Esophagus squamous epithelium (tissue), 5 donors: ENCODE measurements at places on chromosomes 6 and 20.

- DNase-seq: no peak
Observed at GRCh38 chr6:32956176-32956575, 3.3 kb upstream of the HLA-DMA start.

DNA sequence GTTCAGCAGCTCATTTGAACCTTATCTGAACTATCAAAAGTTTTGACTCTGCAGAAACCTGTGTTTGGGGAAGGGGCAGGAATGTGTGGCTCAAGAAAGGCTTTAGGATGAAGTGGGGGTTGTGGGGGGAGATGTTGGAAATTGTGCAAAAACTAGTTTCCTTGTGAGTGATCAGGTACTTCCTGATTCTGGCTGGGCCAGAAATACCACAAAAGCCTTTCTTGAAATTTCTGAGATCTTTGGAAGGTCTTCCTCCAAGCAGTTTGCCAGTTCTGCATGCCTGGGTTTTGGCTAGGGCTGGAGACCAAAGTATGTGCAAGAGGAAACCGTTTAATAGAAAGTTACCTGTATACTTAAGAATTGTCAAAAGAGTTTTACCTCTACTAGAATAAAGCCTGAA lies 116.6 kb downstream of the BMP2 start:
- no peak for DNase-seq

DNA sequence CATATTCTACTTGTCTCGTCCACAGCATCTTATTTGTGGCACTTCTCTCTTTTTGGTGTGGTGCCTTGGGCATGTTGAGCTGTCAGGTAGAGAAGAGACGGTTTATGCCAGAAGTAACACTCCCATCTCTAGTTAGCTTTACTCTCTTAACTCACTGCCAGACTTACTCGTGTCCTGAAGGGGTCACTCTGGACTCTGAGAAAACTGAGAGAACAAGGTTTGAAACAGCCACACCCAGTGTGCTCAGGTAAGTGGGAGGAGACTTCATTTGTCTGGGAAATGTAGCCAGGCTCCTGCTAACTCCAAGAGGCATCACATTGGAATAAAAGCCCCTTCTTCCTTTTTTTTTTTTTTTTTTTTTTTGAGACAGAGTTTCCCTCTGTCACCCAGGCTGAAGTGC lies 360.8 kb downstream of the QKI start:
- DNase-seq: no peak

DNA sequence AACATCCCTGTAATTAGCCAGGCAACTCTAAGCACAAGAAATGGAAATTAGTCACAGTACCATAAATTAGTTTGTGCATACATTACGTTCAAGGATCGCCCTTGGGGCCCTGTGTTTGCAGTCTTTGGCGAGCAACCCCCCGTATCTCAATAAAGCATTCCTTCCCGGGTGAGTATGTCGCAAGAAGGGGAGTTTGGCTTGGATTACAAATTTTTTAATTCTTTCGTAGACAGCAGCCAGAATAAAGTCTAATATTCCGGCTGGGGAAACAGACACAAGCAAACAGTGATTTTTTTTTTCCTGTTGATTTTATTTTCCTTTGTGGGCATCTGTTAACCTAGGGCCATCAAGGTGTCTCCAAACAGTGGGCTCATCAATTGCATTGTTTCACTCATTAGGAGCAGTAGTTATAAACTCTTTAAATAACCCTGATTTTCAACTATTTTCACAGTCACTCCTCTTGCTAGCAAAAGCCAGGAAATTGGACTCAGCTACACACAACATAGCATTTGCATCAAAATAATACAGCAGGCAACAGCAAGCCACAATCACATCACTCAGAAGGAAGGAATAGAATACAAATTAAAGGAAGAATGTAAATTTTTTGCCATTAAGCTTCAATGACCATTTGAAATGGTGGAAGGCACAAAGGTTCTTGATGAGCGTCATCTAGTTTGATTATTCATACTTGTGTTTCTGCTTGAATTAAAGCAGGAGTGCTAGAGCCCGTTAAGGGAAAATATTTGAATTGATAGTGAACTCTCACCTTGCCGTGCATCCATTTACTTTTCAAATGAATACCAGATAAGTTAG lies 85.3 kb downstream of the LINC00237 start:
- no peak for DNase-seq

- DNase-seq: no peak
Observed at GRCh38 chr6:106300944-106301343, 24.6 kb downstream of the ATG5 start.

DNA sequence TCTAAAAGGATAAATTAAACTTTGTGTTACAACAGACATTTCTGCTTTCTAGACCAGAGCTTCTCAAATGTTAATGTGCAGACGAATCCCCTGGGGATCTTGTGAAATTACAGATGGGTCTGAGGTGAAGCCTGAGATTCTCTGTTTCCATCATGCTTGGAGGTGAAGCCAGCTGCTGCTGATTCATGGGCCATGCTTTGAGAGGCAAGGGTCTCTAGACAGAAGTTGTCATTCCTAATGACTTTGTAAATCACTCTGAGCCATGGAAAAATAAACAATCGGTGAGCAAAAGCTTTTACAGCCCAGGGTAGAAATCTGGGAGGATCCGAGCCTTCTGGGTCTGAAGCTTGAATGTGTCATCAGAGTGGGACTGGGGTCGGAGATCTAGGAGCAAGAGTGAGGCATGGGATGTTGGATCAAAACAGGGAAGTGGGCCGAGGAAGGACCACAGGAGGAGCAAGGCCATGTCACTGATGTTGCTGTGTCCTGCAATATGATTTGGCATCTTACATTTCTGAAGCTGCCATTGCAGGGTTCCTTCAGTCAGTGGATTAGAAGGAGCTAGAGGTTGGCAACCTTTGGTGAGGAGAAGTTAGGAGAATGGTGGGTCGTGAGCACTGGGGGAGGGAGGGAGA lies 77.3 kb downstream of the TRMT11 start:
- no peak for DNase-seq

- no peak for DNase-seq
Observed at GRCh38 chr6:16759181-16759645, 2.0 kb downstream of the ATXN1 start.

- no peak for DNase-seq
Observed at GRCh38 chr6:69593706-69594105, 203.1 kb downstream of the LMBRD1 start.

GRCh38 chr6:166296035-166296883 lies 11.9 kb downstream of the PRR18 start:
- DNase-seq: no peak

DNA sequence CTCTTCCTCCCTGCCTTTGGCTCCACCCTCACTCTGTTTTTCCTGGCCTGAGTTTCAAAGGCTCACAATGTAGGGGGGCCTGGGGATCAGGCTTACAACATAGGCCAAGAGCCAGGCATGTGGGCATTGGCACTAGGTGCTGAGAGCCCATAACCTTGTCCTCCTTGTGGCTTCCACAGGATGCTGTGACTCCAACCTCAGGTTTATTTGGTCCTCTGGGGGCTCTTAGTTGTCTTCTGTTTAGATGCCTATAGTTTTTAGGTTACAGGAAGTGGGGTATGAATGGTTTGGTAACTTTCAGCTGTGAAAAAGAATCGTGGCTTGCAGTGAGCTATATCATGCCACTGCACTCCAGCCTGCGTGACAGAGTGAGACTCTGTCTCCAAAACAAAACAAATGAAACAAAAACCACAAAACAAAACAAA lies 25.6 kb downstream of the MMP24 start:
- no peak for DNase-seq

GRCh38 chr6:43789447-43789846 lies 19.4 kb downstream of the VEGFA start:
- DNase-seq: no peak

GRCh38 chr20:1429143-1429728 lies 36.4 kb upstream of the FKBP1A start:
- no peak for DNase-seq

DNA sequence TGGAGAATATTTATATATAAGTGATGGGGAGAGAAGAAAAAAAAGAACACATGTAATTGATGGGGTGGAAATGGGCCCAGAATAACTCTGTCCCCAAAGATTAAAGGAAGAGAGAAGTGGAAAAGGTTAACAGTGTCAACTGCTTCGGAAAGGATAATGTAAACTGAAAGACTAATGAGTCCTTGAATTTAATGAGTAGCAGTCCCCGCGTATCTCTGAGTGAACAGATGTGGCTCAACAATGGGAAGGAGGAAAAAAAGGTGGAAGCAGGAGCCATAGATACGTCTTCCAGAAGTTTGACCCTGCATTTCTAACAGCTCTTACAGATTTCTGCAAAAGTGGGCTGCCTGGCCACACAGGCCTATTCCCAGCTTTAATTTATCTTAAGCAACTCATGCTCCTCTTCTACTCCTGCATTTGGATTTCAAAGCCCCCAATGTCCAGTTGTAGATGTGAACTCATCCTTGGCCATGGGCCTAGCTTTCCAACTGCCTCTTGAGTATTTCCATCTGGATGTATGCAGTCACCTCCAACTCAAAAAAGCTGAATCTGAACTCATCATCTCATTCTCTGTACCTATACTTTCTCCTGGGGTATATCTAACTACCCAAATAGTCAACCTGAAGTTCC lies 61.3 kb downstream of the DST start:
- DNase-seq: no peak

DNA sequence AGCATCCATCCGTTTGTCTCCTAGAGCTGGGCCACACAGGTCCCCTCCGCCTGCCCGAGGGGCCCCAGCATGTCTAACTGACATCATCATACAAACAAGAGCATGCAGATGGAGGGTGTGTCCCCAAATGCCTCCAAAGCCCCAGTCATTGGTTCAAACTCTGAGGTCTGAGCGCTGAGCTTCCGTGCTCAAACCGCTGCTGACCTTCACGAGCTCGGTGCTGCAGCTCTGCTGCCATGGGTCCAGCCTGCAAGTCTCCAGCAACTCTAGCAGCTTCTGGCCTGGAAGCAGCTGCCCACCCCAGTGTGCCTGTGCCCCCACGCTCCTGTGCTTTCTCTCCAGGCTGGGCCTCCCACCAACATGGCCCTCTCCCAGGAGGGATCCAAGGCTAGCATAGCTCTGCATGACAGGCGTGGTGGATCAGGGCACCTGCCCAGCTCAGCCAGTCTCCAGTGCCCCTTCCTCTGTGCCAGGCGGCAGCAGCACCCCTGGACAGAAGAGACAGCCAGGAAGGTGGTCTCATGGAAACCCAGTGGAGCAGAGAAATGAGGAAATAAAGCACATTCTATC lies 131.6 kb upstream of the PMEPA1 start:
- no peak for DNase-seq

DNA sequence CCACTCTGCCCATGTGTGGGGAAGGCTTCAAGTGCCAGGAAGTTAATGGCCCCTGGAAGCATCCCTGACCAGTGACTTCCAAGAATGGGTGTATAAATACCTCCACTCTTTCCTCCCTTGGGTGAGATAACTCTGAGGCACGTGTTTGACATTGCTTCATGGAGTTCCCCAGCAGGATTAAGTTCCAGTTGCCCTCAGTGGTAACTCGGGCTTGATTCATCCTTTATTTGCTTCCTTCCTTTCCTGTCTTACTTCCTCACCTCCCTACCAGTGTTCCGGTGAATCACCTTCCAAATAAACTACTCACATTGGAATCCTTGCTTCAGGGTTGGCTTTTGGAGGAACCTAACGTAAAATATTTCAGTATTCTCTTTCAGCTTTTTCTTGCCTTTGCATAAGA lies 84.6 kb upstream of the JAG1 start:
- DNase-seq: no peak

GRCh38 chr6:131250122-131250521 lies 114.9 kb downstream of the AKAP7 start:
- no peak for DNase-seq

- DNase-seq: no peak
Observed at GRCh38 chr20:63333241-63333836, 27.8 kb downstream of the CHRNA4 start.

DNA sequence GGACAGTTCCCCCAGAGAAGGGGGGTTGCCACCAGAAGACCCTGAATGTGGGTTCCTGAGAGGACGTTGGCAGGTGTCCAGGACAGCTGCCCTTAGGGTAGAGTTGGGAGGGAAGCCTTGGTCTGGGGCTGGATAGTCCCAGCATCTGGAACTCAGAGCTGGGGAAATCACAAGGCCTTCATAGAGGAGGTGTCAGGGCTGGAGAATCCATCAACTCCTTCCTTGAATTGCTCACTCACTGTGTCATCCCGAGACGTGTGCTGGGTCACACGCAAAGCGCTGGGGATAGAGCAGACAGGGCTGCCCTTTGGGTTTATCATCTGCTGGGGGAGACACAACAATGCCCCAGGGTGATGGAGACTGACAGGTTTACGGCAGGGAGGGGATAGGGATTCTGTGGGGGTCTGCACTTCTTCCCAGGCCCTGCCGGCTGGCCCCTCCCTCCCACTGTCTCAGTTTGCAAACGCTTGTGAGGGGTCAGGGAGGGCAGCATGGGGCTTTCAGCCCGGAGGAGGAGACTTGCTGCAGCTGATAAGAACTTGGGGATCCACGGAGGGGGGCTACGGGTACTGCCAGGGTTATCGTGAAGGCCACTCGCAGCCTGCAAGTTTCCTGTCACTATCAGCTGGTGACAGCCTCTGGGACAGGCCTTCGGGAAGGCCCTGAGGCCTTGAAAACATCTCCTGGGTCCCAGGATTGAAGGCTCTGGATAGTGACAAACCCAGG lies 18.6 kb downstream of the RBM38 start:
- DNase-seq: no peak

DNA sequence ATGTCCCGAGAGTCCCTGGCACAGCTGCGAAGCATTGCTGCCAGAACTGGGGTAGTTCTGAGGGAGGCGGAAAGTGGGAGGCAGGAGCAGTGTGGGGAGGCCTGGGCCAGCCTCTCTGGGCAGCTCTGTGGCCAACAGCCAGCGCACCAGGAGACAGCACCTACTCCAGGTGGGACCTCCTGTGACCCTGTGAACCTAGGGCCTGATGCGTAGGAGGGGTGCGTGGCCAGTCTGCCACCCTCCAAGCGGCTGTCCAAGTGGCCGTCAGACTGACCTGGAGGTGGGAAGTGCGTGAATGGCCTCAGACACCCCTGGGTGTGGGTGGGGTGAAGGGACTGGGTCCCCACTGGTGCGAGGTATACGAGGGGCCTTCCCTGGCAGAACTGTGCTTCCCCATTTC lies 15.5 kb downstream of the SS18L1 start:
- no peak for DNase-seq

DNA sequence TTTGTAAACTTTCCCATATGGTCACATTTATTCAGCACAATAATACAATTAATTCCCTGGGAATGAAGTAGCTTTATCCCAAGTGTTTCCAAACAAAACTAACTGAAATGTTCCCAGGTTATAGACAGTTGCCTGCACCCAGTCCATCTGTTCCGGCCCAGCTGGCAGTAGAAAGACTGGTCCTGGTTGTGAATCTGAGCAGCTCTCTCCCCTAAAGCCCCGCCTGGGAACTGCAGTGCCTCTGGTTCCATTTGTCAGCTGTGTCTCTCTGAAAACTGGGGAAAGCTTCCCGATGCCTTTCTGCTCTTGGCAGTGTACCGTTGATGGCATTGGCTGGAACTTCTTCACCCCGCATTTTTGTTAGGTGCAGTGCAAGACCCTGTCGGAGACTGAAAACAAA lies 8.7 kb downstream of the MTHFD1L start:
- no peak for DNase-seq

GRCh38 chr6:166343150-166343487 lies 774 bp upstream of the SFT2D1 start:
- no peak for DNase-seq

DNA sequence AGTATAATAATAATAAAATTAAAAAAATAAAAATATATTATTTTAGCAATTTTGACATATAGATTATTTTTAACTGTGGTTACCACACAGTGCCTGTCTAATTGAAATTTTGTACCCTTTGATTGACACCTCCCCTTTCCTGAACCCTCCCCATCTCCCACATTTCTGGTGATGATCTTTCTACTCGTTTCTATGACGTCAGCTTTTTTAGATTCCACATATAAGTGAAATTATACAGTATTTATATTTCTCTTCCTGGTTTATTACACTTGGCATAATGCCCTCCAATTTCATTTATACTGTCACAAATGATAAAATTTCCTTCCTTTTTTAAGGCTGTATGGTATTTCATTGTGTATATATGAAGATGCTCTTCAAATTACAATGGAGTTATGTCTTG lies 258.1 kb upstream of the PTCHD4 start:
- DNase-seq: no peak
